ENCODE measurements at places on chromosomes 1 and 21.
A peak's percentile ranks its signal among the peaks of the same experiment; 100 is the strongest.

- DNase-seq = no peak
These were observed 59.9 kb downstream of the ADSS2 start for GRCh38 chr1:244391761-244392160.

DNA sequence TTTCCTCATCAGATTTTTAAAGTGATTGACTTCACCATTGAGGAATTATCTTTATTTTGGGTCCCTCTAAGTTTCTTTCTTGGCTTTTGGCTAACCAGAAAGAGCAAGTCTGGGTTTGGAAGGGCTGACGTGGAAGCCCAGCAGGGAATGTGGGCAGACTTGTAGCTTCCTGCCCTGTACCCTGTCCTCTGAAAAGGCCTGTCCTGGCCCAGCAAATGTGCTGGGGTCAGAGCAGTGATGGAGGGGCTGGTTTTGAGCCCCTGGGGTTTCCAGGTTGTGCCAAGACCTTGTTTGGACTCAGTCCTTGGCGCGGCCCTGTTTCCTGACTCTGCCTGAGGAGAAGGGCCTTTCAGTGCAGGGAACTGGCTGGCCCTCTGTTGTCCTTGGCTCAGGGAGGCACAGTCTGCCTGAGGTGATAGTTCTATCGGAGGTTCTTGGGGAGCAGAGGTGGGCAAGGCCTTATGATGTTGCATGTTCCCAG lies 72.1 kb downstream of the UCK2 start:
- no peak for DNase-seq

DNA sequence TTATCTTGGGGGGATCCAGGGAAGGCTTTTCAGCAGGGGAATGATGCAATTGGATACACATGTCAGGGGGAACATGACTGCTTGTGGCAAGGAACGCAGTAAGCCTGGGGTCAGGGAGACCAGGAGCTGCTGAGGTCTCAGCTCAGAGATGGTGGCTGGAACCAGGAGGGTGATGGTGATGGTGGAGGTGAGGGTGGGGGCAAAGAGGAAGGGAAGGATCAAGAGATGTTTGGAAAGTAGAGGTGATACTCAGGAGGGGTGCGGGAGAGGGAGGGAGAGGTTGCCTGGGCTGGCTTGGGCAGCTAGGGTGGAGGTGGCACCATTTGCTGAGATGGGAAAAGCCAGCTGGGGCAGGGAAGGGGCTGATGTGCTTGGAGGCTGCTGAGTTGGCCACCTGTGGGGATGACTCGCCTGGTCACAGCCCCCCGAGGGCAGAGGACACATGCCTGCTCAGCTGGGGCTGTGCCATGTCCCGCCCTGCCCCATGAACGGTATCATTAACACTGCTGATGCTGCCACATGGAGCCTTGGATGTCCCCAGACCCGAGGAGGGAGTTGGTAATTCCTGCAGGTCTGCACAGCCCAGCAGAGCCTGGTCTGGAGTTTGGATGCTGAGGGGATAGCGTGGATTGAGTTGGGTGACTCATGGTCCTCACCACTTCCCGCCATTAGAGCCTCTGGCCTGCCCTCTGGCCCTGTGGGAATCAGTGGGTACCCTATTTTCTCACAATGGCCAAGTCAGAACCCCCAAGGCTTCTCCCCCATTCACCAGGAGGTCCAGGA lies 6.3 kb upstream of the PADI1 start:
- DNase-seq = no peak

- DNase-seq = no peak
These were observed 37.2 kb downstream of the RIMS3 start for GRCh38 chr1:40627987-40628902.

- no peak for DNase-seq
These were observed 35.6 kb upstream of the ERG start for GRCh38 chr21:38533887-38534286.

- DNase-seq = peak; percentile 51
These were observed 814 bp upstream of the DYRK3 start for GRCh38 chr1:206634365-206635079.

DNA sequence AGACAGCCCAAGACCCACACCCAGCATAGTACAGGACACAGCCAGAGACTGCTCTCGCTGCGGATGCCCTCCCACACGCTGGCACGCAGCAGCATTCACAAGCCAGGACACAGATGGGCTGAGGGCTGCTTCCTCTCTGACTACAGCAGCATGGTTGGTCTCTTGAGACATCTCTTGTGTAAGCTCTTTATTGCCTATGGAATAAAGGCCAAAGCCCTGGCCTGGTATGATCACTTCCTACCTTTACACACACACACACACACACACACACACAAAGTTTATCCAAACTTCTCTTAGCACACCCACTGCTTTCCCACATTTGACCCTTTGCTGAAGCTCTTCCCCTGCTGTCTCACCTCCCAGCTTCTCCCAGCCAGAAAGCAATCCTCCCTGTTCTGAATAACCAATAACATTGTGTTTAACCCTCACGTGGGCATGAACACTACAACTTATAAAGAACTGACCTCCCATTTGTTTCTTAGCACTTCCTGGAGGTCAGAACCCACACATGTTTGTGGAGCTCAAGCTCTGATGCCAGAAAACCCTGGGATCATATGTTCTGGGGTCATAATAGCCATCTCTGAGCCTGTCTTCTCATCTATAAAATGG lies 1.2 kb upstream of the LUZP1 start:
- no peak for DNase-seq

GRCh38 chr1:246794828-246795671 lies 70.8 kb downstream of the SCCPDH start:
- no peak for DNase-seq
